ENCODE measurements at places on chromosomes 2 and 18.

DNA sequence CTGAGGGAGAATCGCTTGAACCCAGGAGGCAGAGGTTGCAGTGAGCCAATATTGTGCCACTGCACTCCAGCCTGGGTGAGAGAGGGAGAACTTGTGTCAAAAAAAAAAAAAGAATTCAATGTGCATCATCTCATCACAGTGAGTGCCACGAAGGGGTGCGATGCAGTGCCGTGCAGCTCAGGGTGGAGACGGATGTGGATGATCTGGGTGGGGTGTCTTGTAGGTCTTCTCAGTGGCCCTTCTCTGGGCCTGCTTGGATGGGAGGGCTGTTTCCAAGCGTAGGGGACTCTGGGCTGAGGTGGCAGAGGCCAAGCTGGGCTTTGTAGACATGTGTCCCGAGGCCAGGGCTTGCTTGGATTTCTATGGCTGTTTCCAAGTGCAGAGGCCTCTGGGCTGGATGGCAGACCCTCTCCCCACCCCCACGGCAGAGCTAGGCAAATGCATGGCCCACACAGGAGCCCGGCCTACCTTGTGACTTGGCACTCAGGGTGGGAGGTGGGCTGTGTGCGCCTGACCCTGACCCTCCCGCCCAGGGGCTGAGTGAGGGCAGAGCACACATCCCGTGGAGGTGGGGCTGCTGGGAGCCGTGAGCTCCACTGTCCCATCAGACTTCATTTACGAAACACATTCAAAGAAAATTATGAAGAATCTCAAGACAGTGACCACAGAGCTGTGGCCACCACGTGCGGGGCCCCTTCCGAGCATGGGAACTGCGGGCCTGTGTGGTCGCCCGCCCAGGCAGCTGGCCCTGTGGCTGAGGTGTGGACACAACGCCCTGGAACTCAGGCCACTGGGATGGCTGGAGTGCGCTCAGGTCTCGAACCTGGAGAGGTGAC, 76.4 kb downstream of the ASB1 start:
- DNase-seq: no peak

GRCh38 chr2:197852108-197852507, 47.7 kb downstream of the PLCL1 start:
- DNase-seq: no peak

DNA sequence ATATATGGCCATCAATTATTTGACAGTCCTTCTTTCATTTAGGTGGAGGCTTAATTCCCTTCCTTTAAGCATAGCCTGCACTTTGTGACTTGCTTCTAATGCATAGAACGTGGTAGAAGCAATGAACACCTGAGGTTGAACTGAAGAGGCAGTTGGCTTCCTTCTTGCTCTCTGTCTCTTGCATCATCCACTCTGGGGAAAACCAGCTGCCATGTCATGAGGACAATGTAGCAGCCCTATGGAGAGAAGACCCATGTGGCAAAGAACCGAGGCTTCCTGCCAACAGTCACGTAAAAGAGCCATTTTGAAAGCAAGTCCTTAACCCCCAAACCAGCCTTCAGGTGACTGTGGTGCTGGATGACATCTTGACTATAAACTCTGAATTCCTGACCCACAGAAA, 46.8 kb downstream of the ATOH8 start:
- DNase-seq: no peak

GRCh38 chr2:114352988-114353387, 89.5 kb upstream of the DPP10 start:
- DNase-seq: no peak

DNA sequence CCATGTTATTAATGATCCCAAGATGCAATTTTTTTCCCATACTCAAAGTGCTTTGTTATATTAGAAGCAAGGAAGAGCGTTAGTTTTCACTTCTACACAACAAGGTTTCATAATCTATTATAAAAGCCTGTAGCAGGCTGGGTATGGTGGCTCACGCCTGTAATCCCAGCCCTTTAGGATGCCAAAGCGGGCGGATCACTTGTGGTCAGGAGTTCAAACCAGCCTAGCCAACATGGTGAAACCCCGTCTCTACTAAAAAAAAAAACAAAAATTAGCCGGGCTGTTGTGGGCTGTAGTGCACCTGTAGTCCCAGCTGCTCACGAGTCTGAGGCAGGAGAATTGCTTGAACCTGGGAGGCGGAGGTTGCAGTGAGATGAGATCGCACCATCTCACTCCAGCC, 19.0 kb upstream of the SERPINB2 start:
- DNase-seq: no peak

GRCh38 chr2:140526575-140526974, 1604.2 kb downstream of the LRP1B start:
- DNase-seq: no peak

DNA sequence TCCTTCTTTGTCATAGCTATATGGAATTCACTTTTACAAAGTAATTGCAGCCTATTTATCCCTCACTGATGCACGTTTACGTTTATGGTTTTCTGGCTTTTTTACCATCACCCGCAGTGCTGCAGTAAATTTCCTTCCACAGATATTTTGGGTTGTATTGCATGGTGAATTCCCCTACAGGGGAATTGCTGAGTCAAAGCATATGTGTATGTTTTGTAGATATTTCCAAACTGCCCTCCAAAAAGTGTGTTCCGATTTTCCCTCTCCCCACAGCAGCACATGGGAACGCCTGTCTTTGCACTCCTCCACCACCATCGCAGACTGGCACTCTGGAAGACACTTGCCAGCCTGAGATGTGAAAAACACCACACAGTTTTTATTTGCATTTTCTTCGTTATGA, 80.6 kb upstream of the UXS1 start:
- no peak for DNase-seq

DNA sequence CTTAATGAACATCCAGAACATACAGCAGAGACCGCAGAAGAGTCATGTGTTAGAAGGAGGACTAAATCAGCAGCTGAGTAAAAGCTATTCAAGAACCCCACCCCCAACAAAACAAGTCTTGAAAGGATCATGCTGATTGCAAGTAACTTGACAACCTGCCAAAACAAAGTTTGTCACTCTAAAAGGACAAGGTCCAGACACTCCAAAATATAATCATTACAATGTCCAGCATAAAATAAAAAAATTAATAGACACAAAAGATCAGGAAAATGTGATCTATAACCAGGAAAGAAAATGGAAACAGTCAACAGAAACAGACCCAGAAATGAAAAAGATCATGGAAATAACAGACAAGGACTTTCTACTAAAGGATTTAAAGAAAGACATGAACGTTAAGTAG, 28.5 kb downstream of the CCDC88A start:
- DNase-seq: no peak

DNA sequence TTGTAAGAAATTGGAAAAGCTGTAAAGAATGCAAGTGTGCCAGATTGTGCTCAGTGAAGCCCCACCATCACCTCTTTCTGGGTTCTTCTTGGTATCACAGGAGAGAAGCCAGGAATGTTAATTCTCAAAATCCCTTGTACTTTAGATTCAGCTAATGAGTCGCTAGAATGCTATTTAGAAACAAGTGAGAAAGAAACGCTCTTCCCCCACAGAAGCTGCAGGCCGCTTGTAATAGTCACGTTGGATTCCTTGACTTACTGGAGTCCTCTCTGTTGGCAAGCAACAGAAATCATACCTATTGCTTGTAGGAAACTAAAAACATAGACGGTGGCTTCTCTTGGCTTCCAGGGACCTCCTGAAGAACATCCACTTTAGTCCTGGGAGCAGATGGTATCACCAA, 375.6 kb upstream of the LRATD1 start:
- DNase-seq: no peak

DNA sequence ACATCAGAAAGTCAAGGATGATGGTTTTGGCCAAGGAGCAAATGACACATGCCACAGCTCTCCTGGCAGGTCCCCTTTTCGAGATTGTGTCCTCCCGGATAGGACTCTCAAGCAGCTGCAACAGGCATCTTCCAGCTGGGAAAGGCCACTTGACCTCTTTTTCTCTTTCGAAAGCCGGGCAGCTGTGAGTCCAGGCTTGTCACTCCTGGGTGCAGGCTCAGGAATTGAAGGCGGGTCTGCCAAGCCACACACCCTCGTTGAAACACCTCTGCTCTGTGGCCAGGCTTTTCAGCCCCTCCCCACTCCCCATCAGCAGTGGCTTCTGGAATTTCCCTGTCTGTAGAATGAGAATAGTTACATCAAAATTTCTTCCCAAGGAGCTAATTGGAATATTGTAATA, 98.0 kb downstream of the CCDC138 start:
- no peak for DNase-seq

- DNase-seq: no peak
Measured at GRCh38 chr18:49866680-49867079, 53.3 kb upstream of the ACAA2 start.

DNA sequence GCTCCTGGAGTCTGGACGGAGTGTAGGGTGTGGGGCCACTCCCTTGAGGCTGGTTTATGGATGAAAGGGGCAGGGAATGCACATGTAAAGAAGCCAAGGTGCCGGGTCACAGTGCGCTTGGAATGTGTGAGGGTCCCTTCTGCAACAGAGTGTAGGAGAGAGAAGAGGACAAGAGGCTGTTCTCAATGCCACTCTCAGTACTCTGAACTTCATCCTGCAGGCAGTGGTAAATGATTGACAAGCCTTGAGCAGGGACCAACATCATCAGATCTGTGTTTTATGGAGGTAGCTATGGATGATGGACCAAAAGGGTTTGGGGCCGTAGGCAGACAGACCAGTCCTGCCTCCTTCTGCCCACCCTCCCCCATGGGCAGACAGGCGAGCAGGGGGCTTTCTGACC, 7.2 kb upstream of the ALKAL2 start:
- DNase-seq: no peak

GRCh38 chr2:172864182-172864581, 128.5 kb downstream of the RAPGEF4 start:
- DNase-seq: no peak

- DNase-seq: no peak
Measured at GRCh38 chr2:17136877-17137276, 381.4 kb downstream of the RAD51AP2 start.

GRCh38 chr18:36622610-36623009, 206.2 kb downstream of the TPGS2 start:
- no peak for DNase-seq

GRCh38 chr2:46569061-46569560, 89.7 kb downstream of the TMEM247 start:
- DNase-seq: no peak

- no peak for DNase-seq
Measured at GRCh38 chr2:218368621-218369153, 12.0 kb downstream of the CATIP start.

- no peak for DNase-seq
Measured at GRCh38 chr2:83596592-83597282, 862.3 kb downstream of the SUCLG1 start.

DNA sequence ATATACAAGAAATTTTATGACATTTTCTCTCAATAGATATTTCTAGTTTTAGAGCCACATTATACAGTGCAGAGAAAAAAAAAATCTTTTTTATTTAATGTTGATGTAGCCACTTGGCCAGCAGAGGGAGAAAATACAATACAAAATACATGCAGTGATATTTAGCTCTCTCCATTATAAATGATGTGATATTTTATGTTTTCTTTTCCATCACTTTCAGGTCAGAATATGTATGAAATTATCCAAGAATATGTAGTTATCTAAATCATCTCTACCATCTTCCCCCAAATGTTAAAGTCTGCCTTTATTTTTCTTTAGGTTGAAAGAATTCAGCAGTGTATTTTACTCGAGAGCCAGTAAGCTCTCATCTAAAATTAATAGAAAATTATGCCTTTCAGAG, 533.6 kb upstream of the FSHR start:
- no peak for DNase-seq
